ENCODE measurements at places on chromosomes 3 and 15. TPM values are rescaled to one million over a fixed set of nuclear protein-coding genes. Genes with fewer than 3 reads are reported as not detected.

The KLF15 gene
- total RNA-seq = 0.13 TPM

The GCNT3 gene
- total RNA-seq = not detected

The TYRO3 gene
- total RNA-seq = 7.5 TPM

The SLC2A2 gene
- not detected for total RNA-seq

DNA sequence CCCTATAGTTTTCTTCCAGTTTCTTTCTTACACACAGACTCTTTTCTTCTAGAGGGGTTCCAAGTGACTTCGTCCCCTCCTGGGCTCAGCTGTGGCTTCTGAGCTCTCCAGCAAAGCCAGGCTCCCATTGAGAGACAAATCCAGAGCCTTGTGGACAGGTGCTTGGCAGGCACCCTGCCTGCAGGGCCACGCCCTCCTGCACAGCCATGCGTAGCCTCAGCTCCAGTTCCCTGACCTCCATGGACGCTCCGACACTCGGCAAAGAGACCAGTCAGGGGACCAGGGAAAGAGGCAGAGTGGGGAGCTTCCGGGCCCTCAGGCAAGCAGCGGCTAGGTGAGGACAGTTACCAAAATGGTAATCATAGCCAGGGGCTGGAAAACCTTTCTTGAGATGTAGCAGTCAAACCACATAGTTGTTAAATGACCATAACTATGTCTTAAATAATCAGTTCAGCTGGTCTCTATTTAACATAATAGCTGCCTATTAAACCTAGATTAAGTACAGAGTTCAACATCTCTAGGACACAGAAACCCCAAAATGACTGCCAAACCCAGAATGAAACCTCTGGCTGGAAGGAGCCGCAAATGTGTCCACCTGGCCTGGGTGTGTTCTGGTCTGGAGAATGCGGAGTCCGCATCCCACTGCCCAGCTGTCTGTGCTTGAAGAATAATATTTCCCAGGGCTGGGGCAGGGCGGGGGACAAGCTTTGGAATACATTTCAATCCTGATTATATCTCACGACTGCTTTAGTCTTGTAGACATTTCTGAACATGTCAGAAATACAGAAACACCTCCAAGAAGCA is 69.3 kb upstream of the RGMA start:
- H3K4me3 ChIP-seq = no peak overlapping the region
- DNase-seq = no peak
- no peaks in the 10 kb centered on the region for H3K36me3 ChIP-seq
- H3K4me1 ChIP-seq = no peaks in the 10 kb centered on the region

GRCh38 chr3:15295506-15295905 is 36.9 kb downstream of the SH3BP5 start:
- H3K4me1 ChIP-seq = peaks cover 14% of the 10 kb centered on the region
- peak; percentile 98 for DNase-seq
- peaks cover 7% of the 10 kb centered on the region for H3K36me3 ChIP-seq
- no peaks in the 10 kb centered on the region for H3K27me3 ChIP-seq

All from GM23248 (cell line).